ENCODE measurements at places on chromosomes 1 and 21.

GRCh38 chr1:186974774-186975181 lies 146.0 kb downstream of the PLA2G4A start:
- no peak for DNase-seq

DNA sequence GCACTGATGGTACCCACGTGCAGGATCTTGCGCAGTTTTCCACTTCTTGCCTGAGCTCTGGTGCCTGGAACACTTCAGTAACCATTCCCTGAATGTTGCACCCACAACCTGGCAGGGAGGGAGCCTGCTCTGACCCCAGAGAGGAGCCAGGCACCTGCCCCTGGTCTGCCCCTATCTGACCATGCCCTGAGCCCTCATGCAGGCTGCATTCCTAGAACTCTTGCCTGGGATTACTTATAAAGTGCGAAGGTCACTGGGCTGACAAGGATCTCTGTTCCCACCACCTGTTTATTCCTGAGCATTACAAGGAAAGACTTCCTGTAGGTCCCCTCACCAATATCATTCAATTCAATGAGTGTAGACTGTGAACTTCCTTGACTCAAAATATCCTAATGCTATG lies 191.9 kb upstream of the FMN2 start:
- no peak for DNase-seq

DNA sequence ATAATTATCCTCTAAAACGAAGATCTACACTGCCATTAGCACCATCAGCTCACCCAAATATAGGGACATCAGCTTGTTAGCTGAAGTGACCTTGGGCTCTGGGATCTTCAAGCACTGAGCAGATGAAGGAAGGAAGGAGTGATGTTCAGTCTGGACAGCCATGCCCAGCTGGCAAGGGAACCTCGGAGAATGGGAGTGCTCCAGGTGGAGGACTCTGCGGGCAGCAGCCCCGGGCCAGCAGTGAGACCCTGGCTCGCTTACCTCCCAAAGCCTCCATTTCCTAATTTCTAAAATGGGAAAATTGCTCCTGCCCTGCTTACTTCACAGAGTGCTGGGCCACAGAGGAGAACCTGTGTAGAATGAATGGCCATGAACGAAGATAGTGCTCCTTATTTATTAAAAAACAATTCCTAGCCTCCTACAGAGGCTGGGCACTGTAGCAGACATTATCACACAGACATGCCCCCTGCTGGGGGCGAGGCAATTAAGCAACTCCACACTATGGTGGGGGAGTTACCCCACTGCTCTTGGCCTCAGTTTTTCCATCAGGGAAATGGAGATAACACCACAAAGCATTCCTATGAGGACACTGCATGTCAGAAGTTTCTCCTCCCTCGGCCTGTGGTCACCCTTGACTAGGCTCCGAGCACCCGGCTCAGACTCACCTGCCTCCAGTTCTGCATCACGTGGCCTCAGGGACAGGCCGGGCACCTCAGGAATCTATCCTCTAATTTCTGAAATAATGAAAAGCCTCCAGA lies 117.6 kb downstream of the KCNN3 start:
- DNase-seq, result no peak

DNA sequence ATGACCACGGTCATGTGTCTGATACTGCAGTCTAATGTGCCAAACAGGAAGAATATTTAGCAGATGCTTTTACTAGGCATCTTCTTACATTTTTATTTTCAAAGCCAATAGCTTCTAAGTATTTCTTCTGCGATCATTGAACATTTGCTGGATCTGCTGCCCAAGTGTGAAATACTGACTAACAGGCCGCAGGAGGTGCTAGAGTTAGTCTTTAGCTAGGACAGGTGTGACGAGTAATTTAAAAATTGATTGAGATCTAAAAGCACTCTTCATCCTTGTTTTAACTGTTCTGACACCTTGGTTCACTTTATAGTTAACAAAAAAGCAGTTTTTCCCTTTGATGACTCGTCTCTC lies 748 bp upstream of the FAM78B start:
- DNase-seq, result no peak

DNA sequence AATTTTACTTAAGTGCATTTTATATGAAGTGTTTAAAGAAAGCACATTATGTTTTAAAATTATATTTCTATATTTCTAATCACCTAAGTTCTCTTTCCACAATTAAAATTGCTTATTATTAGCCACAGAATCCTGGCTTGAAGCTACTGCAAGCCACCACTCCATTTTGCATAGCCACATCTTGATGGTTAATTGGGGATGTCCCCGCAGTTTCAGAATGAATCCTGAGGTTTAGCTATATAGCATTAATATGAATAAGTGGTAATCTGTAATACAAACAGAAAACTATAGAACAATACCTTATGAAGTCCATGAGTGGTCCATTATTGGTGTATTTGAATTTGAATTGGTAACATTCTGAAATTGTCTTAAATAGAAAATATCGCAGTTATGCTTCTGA lies 11.6 kb upstream of the GOLPH3L start:
- no peak for DNase-seq

DNA sequence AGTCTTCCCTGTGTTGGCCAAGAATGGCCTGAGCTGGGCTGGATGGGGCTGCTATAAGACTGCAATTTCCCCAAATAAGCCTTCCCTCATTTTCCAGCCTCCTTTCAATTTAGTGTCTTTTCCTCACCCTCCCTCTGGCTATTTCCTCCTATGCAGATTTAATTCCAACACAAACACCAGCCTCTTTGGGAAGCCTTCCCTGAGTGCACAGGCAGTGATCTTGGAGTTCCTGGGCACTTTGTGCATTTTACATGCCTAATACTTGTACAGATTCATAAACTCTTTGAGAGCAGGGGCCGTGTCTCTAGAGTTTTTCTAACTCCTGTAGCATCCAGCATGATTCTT lies 91.1 kb upstream of the TLR5 start:
- no peak for DNase-seq

GRCh38 chr1:47732489-47732888 lies 264.7 kb downstream of the TRABD2B start:
- no peak for DNase-seq

DNA sequence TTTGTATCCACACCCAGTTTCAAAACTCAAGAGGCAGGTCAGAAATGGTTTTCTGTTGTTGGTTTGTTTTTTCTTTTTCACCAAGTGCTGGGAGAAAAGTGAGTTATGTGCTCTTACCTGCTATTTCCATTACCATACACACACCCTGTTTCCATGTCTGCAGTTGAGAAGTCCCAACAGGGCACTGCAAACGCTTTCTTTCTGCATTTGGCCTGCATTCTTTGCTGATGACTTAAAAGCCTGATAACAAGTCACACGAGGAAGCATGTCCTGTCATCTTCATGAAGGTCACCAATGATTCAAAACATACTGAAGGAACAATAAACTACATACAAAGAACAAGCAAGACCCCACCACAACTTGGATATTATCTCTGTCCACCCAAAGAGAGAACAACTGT lies 24.8 kb upstream of the KCNE1 start:
- DNase-seq, result no peak

- no peak for DNase-seq
These were observed 31.1 kb downstream of the PROK1 start for GRCh38 chr1:110481968-110482623.

- no peak for DNase-seq
These were observed 486 bp downstream of the HSPA13 start for GRCh38 chr21:14382486-14382834.

GRCh38 chr21:37546949-37547614 lies 180.5 kb downstream of the DYRK1A start:
- DNase-seq, result no peak

DNA sequence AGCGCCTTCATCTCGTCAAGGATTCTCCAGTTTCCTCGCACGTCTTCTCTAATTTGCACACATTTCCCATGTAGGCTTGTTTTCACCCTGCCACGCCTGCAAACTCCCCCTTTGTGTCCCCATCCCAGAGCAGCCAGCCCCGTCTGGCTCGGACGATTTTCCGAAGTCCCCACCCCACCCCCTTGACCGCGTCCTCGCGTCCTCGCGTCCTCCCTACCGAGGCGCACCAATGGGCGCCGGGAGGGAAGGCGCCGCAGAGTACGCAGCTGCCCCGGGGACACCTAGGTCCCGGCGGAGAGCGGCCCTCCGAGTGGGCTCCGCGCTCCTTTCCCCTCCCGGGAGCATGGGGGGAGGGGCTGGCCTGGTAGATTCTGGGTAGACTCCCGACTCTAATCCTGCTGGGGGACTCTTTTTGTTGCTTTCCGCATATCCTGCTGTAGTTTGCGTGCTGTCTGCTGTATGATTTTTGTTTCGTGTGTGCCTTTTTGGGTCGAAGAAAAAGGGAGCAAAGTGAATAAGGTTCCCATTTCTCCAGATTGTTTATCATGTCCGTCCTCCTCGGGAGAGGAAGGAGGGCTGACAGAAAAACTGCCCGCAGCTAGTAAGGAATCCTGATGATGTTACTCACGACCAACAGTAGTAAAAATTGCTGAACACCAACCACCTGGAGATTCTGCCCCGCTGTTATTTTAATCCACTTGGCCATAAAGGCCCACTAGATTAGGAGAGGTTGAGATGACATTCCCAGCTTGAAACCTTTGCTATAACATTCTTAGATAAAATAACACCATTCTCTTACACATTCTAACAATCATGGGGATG lies 1.5 kb downstream of the CACHD1 start:
- DNase-seq, result no peak

- DNase-seq, result no peak
These were observed 165.3 kb upstream of the UBE2U start for GRCh38 chr1:64038119-64038518.

DNA sequence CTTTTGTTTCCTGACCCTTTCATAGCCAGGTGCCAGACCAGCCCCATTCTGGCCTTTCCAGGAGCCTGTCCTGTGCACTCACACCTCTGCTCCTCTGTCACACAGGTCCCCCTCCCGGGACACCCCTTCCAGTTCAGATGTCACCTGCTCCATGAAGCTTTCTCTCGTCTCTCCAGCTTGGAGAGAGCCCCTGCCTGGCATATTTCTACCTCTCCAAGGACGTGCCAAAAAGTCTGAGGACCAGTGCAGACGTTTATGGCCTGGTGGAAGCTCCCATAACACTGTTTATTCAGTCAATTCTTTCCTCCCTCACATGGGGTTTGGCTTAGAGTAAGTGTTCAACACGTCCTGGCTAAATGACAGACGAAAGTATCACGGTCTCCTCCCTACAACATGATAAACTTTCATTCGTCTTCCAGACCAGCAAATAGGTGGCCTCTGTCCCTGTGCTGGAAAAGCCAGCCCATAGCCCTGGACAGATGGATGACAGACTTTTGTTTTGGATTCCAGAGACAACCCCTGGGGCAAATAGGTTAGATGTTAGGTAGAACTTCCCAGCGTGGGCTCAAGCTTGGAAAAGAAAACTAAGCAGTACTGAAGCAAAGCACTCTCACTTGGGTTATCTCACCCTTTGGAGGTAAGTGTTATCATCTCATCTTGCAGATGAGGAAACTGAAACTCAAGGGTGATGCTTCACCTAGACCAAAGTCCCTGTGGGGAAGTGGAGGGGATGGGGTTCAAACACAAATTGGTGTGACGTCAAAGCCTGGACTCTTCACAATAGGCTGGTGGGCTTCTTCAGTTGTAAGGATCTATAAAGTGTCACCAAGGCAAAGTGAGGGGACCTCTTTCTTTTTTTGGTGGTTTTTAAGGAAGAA lies 52.9 kb upstream of the ECE1 start:
- peak; percentile 91 for DNase-seq

DNA sequence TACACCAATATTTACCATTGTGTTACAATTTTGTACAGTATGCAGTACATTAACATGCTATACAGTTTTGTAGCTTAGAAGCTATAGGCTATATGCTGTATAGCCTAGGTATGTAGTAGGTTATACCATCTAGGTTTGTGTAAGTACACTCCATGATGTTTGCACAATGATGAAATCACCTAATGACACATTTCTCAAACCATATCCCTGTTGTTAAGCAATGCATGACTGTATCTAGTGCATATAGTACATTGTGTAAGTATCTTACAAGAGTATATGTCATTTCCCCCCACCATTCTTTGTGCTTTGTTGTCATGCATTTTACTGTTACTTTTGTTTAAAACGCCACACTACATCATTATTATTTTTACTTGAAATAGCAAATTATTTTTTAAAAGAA lies 65.7 kb upstream of the RNF11 start:
- DNase-seq, result no peak

DNA sequence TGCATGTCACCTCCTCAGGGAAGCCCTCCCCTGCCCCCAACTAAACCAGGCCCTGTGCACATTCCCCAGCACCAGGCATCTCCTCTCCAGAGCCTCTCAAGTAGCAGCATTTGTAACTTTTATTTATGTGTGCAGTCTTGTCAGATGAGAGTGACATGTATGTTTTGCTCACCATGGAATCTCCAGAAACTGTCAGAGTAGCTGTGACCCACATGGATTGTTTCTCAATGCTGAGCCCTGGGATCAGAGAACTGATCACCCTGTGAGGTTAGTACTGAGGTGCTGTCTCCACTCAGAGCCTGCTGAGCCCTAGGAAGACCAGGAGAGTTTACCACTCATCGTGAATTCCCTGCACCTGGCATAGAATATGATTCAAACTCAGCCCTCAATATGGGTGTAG lies 190.9 kb upstream of the EDN2 start:
- no peak for DNase-seq

- DNase-seq, result no peak
These were observed 76.3 kb downstream of the USP24 start for GRCh38 chr1:55138823-55139222.

DNA sequence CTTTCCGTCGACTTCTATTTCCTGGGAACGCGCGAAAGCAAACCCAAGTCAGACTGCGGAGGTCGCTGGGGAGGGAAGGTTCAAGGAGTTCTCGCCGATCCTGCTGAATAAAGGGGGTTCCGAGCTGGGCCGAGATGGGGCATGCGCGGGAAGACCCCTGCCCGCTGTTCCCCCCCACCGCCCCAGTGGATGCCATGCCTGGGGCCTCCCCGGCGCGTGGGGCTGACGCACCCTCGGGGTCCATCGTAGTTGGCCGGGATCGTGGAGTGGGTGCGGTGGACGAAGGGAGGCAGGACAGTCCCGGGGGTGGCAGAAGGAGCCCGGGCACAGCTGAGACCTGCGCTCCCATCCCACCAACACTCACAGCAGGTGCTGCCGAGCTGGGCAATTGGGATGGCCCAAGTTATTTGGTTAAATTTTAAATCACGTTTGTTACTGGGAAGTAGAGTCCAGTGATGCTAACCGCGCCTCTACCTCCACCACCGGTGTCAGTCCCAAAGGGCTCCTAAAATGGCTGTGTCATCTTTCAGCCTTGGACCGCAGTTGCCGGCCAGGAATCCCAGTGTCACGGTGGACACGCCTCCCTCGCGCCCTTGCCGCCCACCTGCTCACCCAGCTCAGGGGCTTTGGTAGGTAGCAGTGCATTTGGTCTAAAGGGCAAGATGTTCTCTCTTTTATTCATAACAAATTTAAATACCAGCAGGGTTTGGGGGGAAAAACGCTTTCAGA lies 801 bp downstream of the MX1 start:
- no peak for DNase-seq

- peak; percentile 42 for DNase-seq
These were observed 128.8 kb downstream of the KCNJ6 start for GRCh38 chr21:37787456-37787855.

DNA sequence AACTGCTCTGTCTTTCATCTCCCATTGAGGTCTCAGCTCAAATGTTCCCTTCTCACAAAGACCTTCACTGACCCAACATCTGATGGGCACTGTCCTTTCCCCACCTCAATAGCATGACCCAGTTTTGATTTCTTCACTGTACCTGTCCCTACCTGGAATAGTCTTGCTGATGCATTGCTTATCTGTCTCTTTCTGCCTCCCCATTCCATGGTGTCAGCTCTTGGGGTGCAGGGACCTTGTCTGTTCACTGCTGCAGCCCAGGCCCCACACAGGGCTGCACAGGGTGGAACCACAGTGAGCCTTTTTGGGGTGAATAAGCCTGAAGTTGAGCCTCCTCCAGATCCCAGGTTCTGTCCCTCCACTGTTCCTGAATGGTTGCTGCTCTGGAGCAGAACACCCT lies 414.9 kb downstream of the PTPRU start:
- DNase-seq, result peak; percentile 81

GRCh38 chr1:10539411-10540043 lies 64.8 kb downstream of the PEX14 start:
- no peak for DNase-seq
